NAMALWA (cell line): ENCODE measurements at places on chromosomes 4 and X.

- no peak for DNase-seq
These were observed 124.5 kb downstream of the ATXN3L start for GRCh38 chrX:13195340-13195739.

DNA sequence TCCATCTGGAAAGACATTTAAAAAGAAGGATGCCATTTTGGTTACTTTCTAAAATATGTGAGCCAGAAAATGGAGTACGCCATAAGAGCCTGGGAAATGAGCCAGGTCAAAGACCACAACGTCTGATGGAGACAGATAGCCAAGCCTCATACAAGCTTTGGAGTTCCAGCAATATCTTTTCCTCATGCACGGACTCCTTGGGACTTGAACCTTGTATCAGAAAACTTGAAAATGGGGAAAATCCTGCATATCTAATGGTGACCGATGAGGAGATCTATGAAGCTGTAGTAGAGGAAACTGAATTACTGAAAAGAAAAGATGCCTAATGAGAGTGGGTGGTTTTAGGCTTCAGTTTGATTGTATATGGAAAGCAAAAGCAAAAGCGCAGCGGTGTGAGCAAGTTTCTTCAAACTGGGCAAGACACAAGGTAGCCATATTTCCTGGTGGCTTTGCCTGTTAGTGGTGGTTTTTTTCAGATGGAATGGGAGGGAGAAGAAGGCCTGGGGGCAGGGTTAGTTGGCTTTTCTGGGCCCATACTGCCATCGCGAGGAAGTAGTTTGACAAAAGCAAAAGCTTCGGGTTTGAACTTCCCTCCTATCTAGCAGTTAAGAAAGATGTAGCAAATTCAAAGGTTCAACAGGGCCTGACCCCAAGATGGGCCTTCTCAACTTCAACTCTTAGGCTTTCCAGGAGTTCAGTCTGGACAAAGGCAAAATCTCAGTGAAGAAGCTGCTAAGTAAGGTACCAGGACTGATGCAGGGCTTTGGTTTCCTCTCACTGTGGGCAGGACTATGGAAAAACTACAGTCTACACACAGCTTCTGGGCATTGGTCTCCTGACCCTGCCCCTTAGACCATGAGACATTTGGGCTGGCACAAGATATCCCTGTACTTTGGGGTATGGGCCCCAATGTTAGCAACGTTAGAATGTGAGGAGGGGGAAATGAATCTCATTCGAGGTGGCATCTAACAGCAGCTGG is 210.0 kb upstream of the STK26 start:
- DNase-seq, result no peak

DNA sequence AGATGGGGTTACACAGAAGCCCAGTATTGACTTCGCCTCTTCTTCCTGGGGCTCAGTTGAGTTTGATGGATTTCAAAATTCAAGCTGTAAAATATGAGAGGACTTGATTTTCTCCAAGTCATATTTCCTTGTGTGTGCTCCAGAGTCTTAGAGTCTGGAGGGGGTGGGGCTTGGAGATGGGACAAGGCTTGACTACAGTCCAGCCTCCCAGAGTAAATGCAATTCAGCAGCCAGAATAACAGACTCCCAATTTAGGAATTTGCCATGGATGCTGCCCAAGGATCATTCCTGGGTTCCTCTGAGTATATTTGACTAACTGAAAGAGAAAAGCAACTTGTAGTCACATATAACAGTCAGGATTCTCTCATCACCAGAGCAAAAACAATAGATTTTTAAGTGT is 53.7 kb upstream of the RBPJ start:
- no peak for DNase-seq

DNA sequence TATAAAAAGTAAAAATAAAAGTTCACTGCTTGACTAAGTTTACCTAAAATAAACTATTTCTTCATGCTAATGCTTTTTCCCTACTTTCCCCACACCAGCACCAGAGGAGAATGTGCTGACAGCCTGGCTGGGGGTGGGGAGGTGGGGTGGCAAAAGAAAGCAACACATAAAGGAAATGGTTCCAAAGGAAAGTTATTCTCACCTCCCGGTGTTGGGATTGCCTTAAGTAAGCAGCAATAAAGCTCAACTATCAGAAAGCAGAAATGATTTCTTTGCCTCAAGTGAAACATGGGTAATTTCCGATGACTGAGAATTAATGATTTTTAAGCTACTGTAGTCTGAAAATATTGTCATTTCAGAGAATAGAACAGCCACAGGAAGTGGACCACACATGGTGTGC is 84.5 kb upstream of the DKK2 start:
- no peak for DNase-seq

GRCh38 chrX:96763608-96764007 is 79.0 kb downstream of the DIAPH2 start:
- DNase-seq, result no peak

DNA sequence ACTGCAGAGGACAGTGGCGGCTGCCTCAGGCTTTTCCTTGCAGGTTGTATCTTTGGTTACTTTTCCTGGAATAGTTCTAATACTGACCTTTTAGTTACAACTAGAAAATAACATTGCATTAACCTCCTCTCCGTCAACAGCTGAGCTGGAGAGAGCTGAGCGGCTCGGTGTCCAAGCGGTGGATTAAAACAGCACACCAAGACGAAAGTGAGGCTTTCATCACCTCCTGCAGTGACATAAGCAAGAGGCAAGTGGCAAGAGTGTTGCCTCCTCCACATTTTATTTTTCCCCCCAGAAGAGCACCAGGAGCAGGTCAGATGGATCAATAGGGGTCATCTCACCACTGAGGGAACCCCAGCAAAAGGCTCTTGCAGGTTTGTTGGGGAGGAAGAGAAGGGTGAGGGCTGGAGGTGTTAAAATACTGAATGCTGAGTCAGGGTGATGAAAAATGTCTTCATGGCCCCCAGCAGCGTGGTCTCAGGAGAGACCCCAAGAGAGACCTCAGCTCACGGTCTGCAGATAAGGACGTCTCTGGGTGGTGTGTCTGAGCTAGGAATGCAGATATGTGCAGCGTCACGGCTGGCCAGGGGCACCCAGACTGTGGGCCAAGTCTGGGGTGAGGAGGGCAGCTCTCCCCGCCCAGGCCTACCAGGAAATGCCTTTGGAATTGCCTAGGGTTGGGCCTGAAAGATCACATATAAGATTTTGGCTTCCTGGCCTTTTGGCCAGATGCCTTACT is 50.3 kb downstream of the CASP3 start:
- no peak for DNase-seq

GRCh38 chrX:53291596-53291995 is 10.2 kb upstream of the IQSEC2 start:
- DNase-seq, result no peak

DNA sequence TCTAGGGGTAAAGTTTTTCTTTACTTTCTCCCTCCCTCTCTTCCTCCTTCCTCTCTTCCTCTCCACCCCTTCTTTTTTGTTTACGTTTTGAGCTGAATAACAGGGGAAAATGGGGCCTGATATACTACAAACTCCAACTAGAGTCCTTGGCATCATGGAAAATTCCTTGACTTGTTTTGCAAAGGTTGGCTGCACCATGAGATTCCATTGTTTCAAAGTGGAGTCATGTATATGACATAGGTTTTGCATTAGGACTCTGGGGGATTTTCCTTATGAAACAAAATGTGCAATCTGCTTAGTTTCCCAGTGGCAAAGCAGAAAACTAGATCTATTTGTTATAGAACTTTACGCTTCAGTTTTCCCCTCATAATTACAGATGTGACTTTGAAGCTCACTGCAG is 233.5 kb upstream of the PGRMC2 start:
- no peak for DNase-seq

- peak; percentile 44 for DNase-seq
These were observed 1.2 kb upstream of the TMEM33 start for GRCh38 chr4:41933997-41934503.

GRCh38 chr4:105329081-105329480 is 144.8 kb downstream of the PPA2 start:
- no peak for DNase-seq

DNA sequence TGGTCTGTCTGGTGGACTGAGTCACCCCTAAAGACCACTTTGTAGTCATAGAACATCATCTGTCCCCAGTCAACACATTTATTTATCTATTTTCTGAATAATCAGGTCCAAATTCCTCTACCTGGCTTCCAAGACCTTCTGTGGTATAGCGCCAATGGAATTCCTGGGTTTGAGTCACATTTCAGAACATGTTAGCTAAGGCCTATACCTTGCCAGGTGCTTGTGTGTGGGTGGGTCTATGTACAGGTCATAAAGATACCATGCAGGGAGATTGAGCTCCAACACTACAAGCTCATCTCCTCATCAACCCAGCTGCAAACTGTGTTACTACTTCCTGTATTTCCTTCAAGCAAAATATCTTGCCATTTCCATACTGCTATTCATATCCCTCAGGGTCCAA is 113.3 kb downstream of the TRAPPC11 start:
- no peak for DNase-seq

DNA sequence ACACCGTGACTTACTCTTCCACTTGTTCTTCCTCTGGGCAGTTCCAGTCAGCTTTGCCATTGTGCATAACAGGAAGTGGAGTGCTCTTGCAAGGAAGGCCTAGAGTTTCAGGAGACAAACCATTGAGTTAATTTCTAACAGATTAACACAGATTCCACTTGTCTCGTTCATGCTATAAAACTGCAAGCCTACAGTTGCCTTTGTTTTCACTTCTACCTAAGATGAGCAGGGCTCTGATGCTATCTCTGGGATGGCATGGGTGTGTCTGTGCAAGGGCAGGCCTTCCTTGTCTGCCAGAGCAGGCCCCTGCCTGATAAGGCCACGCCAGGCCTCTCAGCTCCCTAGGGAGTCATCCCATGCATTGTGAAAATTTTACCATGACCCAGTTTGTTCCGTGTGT is 67.7 kb upstream of the PGRMC2 start:
- no peak for DNase-seq

GRCh38 chr4:22803512-22803911 is 110.8 kb downstream of the GBA3 start:
- DNase-seq, result no peak

DNA sequence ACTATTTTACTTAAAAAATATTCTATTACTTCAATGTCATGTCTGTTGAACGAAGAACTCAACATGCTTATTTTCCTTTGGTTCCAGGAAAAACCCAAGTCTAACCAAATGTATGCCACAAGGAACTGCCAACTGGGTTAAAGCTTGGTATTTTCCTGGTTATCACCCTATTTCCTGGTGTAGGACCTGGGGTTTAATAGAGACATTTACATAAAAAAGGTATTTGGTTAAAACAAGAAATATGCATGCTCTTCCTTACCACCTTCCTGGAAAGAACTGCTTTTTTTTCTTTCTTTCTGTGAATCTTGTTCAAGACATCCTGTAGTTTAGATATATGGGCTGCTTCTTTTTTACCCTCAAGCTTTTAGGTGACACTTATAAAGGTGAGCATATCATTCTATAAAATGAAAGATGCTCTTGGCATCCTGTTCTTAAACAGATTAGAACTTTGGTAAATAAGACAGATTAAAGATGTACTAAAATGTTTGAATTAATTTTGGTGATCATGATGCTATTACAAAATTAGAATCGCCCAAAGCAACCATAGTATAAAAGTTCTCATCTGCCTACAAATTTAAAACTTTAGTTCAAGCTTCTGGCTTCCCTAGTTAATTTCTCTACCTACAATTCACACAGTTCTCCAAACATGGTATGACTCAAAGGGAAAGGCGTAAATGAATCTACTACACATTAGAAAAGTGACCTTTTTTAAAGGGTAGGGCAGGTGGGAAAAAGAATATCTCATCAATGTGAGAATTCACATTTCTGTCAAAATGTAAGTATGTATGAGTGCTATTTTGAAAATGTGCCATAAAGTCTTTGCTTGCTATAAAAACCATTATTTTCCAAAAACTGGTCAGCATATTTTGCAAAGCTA is 103.5 kb downstream of the CNOT6L start:
- DNase-seq, result no peak

GRCh38 chr4:19945501-19945900 is 306.2 kb upstream of the SLIT2 start:
- no peak for DNase-seq

DNA sequence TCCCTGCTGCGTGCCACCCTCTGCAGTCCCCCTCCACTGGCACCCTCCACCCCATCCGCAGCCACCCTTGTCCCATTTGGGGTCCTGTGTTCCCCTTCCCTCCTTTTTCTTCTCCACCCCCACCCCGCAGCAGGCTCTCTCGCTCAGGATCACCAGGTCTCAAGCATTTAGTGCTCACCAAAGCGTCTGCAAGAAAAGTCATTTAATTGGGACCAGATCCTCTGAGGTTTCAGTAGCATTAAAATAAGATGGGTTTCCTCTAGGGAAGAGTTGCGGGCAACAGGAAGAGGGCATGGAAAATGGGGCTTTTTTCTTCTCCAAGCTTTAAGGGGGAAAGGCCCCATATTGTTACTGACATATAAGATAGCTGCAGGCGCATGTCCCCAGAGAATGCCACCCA is 4.9 kb upstream of the HAUS7 start:
- DNase-seq, result no peak

- peak; percentile 62 for DNase-seq
These were observed 72.9 kb upstream of the STIM2 start for GRCh38 chr4:26787461-26788340.

- no peak for DNase-seq
These were observed 118.8 kb downstream of the UCHL1 start for GRCh38 chr4:41375561-41375960.

DNA sequence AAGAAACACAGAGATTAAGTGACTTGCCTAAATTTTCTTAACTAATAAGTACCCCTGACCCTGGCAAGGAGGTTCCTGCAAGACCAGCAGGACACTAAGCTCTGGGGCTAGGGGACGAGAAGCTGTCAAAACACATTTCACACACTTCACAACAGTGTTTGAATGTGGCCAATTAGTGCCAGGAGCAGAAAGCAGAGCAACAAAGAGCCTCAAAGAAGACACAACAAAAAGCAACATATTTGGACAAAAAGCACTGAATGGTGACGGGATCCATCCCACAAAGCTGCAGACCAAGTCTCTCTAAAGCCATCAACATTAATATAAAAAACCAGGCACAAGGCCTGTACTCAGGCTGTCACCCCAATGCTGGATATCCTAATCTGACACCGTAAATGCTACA is 361.9 kb upstream of the RASGEF1B start:
- no peak for DNase-seq

DNA sequence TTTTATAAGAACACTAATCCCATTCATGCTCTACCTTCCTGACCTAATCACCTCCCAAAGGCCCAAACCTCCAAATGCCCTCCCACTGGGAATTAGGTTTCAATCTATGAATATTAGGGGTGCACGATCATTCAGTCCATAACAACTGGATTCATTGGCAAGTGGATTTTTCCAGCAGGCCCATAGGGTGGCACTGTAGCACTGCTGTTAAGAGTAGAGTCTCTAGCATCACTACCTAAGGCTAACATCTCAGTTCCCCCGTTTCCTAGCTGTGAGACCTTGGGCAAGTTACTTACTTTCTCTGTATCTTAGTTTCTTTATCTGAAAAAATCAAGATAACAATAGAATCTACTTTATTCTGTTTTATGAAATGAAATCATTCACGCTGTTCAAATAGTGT is 315.8 kb downstream of the STIM2 start:
- DNase-seq, result peak; percentile 35

DNA sequence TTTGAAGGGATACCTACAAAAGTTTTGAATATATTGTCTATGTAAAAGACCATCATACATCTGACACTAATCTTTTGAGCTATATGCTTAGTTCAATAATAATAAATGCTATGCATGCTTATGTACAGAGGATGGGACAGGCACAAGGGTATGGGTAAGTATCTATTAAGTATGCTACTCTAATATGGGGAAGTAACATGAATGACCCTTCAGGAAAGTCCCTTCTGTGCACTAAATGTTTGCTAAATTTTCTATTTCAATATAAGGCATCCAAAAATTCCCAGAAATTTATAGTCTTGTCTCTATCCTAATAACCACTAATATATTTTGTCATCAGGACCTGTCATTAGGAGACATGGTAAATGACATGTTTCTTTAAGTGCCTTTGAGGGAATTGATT is 19.0 kb downstream of the ATP8A1 start:
- peak; percentile 28 for DNase-seq

- DNase-seq, result no peak
These were observed at the start of gene CYTL1 for GRCh38 chr4:5019274-5019673. Gene CYTL1, minus strand, starts transcription at chr4:5019458. Its CDS starts 13 bp downstream, at chr4:5019445.
